ENCODE measurements at places on chromosomes 16 and 17.

GRCh38 chr16:61366006-61366405, 670.2 kb downstream of the CDH8 start:
- DNase-seq, result no peak

- DNase-seq, result no peak
Observed at GRCh38 chr16:13178318-13178717, 276.9 kb downstream of the SHISA9 start.

GRCh38 chr17:47224966-47225365, 15.8 kb downstream of the MYL4 start:
- no peak for DNase-seq

DNA sequence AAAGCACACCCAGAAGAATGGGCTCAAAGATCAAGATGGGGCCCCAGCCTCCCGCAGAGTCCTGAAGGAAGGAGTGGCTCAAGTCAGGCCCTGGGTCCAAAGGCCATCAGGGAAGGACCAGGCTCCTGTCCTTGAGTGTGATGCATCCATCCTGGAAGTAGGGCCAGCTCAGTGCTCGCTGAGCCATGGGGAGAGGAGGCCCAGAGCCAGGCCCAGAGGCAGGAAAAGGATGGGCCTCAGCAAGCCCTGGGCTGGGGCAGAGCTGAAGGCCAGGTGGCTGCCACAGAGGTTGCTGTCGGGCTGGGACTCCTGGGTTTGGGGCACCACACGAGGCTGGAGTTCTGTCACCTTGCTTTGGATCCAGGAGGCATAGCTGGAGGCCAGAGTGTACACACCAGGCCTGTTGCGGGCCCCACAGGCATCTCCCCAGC, 3.7 kb downstream of the PRSS8 start:
- DNase-seq, result no peak
